ENCODE measurements at places on chromosomes 2 and 18. TPM values are rescaled to one million over a fixed set of nuclear protein-coding genes. Genes with fewer than 3 reads are reported as not detected.
A peak's percentile ranks its signal among the peaks of the same experiment; 100 is the strongest.

- no peaks in the 10 kb centered on the region for H3K36me3 ChIP-seq
- H3K27ac ChIP-seq, result peak within 1 kb of the TSS; percentile 24
- H3K4me1 ChIP-seq, result peaks cover 8% of the 10 kb centered on the region
- H3K4me3 ChIP-seq, result peak within 1 kb of the TSS; percentile 39
- DNase-seq, result no peak
These were observed at the start of gene HOXD13 for GRCh38 chr2:176092270-176093144. HOXD13 (plus strand) TSS chr2:176092721; CDS start chr2:176092891, 170 bp downstream.

DNA sequence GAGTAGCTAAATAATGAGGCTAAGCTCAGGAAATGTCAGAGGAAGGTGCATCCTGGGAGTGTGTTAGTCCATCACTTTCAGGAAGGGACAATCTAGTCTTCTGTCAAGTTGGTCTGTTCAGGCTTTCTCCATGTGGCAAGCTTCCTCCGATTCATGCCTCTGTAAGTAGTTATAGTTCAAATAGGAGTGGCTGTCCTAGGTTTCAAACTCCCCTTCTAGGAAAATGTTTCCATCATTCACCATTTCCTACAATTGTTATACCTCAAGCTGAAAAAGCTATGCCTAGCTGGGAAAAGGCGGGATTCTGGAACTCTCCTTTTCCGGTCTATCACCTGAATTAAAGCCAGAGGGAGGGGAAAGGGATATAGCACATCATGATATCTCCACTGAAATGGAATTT, 287.7 kb upstream of the ZSWIM2 start:
- DNase-seq, result no peak
- H3K36me3 ChIP-seq, result no peaks in the 10 kb centered on the region
- H3K27ac ChIP-seq, result no peak overlapping the region
- H3K4me3 ChIP-seq, result no peak overlapping the region
- no peaks in the 10 kb centered on the region for H3K27me3 ChIP-seq
- no peaks in the 10 kb centered on the region for H3K4me1 ChIP-seq

DNA sequence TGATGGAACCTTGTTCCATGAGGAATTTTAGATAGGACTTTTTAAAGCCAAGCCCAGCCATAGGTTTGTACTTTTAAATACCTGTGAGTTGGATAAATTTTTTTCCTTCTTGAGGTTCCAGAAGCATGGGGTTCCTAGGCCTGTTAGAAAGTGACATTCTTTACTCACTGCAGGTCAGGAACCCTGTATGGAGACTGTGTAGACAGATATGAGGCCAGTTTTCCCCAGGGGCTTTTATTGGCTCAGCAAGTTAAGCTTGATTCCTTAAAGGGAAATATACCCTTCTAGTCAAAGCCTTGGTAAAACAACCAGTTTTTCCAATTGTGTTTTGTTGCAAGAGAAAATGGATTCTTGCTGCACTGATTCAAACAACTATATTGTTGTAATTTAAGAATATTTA, 38.4 kb upstream of the GMCL1 start:
- H3K27me3 ChIP-seq, result no peaks in the 10 kb centered on the region
- H3K27ac ChIP-seq, result no peak overlapping the region
- no peak overlapping the region for H3K4me3 ChIP-seq
- DNase-seq, result no peak

The SCN2A gene
- 0.05 TPM for total RNA-seq

The PPP1R1C gene
- total RNA-seq, result not detected

The SPATA3 gene
- total RNA-seq, result not detected

All from colonic mucosa (tissue), 4 donors.